ENCODE measurements at places on chromosomes 6 and 20.

DNA sequence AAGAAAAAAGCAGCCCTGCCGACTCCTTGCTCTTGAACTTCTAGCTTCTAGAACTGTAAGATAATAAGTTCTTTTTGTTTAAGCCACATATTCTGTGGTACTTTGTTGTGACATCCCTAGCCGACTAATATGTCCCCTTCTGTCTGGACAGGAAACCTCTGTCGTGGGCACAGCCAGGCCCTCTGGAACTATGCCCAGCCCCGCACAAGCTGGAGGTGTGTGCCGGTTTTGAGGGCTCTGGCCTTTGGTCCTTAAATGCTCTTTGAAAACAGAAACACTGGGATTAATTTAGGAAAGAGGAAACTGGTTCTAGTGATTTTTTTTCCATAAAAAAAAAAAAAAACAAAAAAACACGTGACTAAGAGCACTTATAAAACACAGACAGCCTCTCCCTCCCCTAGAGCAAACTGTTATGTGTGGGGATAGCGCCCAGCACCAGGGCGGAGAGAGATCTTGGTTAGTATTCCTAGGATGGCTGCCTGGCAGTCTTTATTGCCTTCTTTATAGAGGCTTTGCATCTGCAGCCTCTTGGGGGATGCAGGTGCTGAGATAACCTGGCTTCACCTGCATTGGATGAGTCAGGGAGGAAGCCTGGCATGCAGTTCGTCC lies 244.3 kb downstream of the NFATC2 start:
- H3K4me3 ChIP-seq = no peak overlapping the region
- H3K4me1 ChIP-seq = no peaks in the 10 kb centered on the region
- peaks cover 8% of the 10 kb centered on the region for H3K27me3 ChIP-seq
- H3K36me3 ChIP-seq = no peaks in the 10 kb centered on the region
- no peak for DNase-seq

DNA sequence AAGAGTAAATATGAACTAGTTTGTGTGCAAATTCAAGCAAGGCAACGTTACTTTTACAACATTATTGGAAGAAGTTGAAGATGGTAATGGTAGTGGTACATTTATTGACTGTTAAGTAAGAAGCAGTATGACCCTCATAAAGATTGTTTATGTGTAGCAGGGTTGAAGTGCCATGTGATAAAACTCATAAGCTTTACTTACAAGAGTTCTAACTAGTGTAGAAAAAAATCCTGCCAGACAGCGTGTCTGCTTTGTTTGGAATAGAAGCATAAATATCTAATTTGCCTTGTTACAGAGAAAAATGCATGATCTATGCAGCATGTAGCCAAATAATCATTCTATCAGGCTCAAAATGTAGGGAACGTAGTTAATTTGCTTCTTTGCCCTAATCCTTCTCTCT lies 450.8 kb upstream of the SOX4 start:
- no peak overlapping the region for H3K27ac ChIP-seq
- no peak for DNase-seq
- H3K4me1 ChIP-seq = no peaks in the 10 kb centered on the region
- no peak overlapping the region for H3K4me3 ChIP-seq

DNA sequence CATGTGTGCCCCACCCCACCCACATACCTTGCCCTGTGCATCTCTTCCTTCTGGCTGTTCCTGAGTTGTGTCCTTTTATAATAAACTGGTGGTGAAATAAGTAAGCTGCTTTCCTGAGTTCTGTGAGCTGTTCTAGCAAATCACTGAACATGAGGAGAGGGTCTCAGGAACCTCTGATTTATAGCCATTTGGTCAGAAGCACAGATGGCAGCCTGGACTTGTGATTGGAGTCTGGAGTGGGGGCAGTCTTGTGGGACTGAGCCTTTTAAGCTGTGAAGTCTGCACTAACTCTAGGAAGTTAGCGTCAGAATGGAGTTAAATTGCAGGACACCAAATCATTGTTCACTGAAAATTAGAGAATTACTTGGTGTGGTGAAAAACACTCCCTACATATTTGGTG lies 245.4 kb downstream of the LRFN2 start:
- no peaks in the 10 kb centered on the region for H3K36me3 ChIP-seq
- DNase-seq = no peak
- H3K27me3 ChIP-seq = peaks cover 13% of the 10 kb centered on the region
- H3K27ac ChIP-seq = no peak overlapping the region

- H3K27ac ChIP-seq = no peak overlapping the region
- DNase-seq = no peak
- peaks cover 47% of the 10 kb centered on the region for H3K27me3 ChIP-seq
- no peak overlapping the region for H3K4me3 ChIP-seq
Observed at GRCh38 chr20:4341804-4342485, 326.6 kb upstream of the RNF24 start.

GRCh38 chr20:45545754-45546453 lies 1.3 kb downstream of the EPPIN start:
- no peaks in the 10 kb centered on the region for H3K4me1 ChIP-seq
- H3K27me3 ChIP-seq = peaks cover 21% of the 10 kb centered on the region
- H3K36me3 ChIP-seq = no peaks in the 10 kb centered on the region
- no peak overlapping the region for H3K27ac ChIP-seq

DNA sequence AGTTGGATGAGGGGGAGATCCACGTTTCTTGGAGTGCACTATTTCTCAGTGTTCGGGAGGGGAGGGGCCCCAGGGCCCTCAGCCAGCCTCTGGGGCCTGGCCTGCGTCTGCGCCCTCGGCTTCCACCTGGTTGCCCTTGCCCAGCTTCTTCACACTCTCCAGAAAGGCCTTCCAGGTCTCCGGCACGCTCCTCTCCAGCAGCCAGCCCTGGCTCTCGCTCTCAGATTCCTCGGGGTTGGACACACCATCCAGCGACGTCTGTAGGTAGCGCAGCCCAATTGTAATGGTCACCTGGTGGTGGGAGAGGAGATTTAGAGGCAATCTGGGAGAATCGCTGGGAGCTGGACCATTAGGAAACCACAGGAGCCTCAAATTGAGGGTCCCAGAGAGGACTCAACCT lies 24.2 kb downstream of the PRPH2 start:
- no peak for DNase-seq
- H3K36me3 ChIP-seq = peaks cover 13% of the 10 kb centered on the region
- no peak overlapping the region for H3K4me3 ChIP-seq
- peaks cover 16% of the 10 kb centered on the region for H3K4me1 ChIP-seq

- H3K4me3 ChIP-seq = no peak overlapping the region
- no peaks in the 10 kb centered on the region for H3K4me1 ChIP-seq
- no peaks in the 10 kb centered on the region for H3K36me3 ChIP-seq
- no peak for DNase-seq
Observed at GRCh38 chr6:121521164-121521555, 85.7 kb downstream of the GJA1 start.

DNA sequence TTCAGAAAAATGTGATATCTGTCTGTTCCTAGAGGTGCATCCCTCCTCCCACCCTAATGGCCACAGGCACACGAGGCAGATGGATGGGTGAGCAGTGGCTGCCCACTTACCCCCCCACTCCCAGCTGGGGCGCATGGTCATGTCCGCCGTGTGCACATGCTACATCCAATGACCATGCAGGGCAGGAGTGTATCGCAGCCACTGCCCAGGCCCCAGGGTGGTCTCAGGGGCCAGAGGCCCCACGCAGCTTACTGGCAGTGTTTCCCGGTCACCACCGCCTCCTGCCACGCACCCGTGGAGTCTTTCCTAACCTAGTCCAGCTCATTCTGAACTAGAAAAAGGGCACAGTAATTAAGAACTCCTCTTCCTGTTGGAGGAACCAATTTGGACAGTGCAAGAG lies 11.7 kb upstream of the HTR1B start:
- no peak overlapping the region for H3K27ac ChIP-seq
- H3K4me1 ChIP-seq = peaks cover 7% of the 10 kb centered on the region
- no peak overlapping the region for H3K4me3 ChIP-seq
- no peak for DNase-seq
- no peaks in the 10 kb centered on the region for H3K36me3 ChIP-seq

GRCh38 chr6:79635232-79635543 lies 4.1 kb downstream of the SH3BGRL2 start:
- H3K4me3 ChIP-seq = no peak overlapping the region
- H3K27ac ChIP-seq = no peak overlapping the region
- peaks cover 2% of the 10 kb centered on the region for H3K36me3 ChIP-seq
- H3K27me3 ChIP-seq = peaks cover 61% of the 10 kb centered on the region
- H3K4me1 ChIP-seq = peaks cover 10% of the 10 kb centered on the region

GRCh38 chr6:113610377-113610988 lies 246.7 kb upstream of the MARCKS start:
- H3K4me1 ChIP-seq = no peaks in the 10 kb centered on the region
- no peak for DNase-seq
- H3K27me3 ChIP-seq = peaks cover 3% of the 10 kb centered on the region
- H3K4me3 ChIP-seq = no peak overlapping the region
- H3K36me3 ChIP-seq = no peaks in the 10 kb centered on the region

DNA sequence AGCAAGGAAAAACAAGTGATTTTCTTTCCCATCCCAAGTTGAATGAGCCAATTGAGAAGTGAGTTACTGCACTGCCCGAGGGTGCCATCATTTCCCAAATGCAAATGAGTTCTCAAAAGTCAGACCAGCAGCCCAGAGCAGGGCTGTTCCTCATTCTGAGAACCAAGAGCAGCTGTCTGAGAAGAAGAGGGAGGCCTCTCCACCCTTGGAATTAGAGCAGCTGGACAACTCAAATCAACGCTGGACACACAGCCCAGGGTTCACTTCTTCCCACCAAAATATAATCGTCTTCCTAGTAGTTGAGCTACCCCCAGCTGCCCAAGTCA lies 4.6 kb upstream of the PREX1 start:
- DNase-seq = no peak
- peaks cover 25% of the 10 kb centered on the region for H3K4me1 ChIP-seq
- H3K27me3 ChIP-seq = peaks cover 15% of the 10 kb centered on the region
- H3K27ac ChIP-seq = no peak overlapping the region
- no peaks in the 10 kb centered on the region for H3K36me3 ChIP-seq

DNA sequence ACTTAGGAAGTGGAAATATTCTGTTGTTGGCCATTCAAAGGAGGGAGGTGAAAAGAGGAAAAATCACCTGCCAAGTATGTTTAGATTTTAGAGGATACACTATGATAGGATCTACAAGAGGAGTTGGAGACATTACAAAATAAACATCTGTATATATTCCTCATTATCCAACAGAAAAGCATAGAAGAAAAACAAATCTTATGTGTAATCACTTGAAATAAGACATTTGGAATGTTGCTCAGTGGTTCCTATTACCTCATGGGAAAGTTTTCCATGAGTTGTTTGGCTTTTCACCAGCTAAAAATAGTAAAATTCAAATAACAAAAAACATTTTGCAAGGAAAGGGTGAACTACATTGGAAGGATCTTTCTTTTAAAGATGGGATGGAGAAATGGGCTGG lies 76.7 kb upstream of the CARMIL1 start:
- H3K4me1 ChIP-seq = no peaks in the 10 kb centered on the region
- H3K27ac ChIP-seq = no peak overlapping the region
- H3K4me3 ChIP-seq = no peak overlapping the region

- H3K27me3 ChIP-seq = peaks cover 10% of the 10 kb centered on the region
- no peak for DNase-seq
- no peak overlapping the region for H3K4me3 ChIP-seq
- no peak overlapping the region for H3K27ac ChIP-seq
Observed at GRCh38 chr6:138719011-138719635, 54.4 kb upstream of the CCDC28A start.

DNA sequence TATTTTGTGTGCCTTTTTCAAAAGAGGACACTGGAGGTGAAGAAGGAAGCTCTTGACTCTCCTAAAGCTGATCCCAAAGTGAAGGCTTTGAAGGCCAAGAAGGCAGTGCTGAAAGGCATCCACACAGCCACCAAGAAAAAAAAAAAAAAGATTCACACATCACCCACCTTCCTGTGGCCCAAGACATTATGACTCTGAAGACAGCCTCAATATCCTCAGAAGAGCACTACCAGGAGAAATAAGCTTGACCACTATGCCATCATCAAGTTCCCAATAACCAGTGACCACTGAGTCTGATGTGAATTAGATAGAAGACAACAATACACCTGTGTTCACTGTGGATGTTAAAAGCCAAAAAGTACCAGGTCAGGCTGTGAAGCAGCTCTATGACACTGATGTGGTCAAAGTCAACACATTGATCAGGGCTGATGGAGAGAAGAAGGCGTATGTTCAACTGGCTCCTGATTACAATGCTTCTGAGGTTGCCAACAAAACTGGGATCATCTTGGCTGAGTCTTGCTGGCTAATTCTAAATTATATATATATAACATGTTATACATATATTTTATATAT lies 59.4 kb downstream of the PLCG1 start:
- H3K27ac ChIP-seq = no peak overlapping the region
- DNase-seq = no peak
- H3K4me1 ChIP-seq = peaks cover 21% of the 10 kb centered on the region
- H3K27me3 ChIP-seq = no peaks in the 10 kb centered on the region
- no peak overlapping the region for H3K4me3 ChIP-seq

- H3K4me1 ChIP-seq = no peaks in the 10 kb centered on the region
- H3K36me3 ChIP-seq = no peaks in the 10 kb centered on the region
- H3K27ac ChIP-seq = no peak overlapping the region
- no peak for DNase-seq
Observed at GRCh38 chr20:10728873-10729670, 55.3 kb upstream of the JAG1 start.

GRCh38 chr6:113057567-113058053 lies 710.5 kb downstream of the RFPL4B start:
- H3K27me3 ChIP-seq = no peaks in the 10 kb centered on the region
- no peak overlapping the region for H3K27ac ChIP-seq
- no peaks in the 10 kb centered on the region for H3K4me1 ChIP-seq
